ENCODE measurements at places on chromosomes 4 and X. TPM values are rescaled to one million over a fixed set of nuclear protein-coding genes. Genes with fewer than 3 reads are reported as not detected.

Gene CYBB
- 11.3 TPM for total RNA-seq

Gene MAGED4B
- total RNA-seq: 1.2 TPM

DNA sequence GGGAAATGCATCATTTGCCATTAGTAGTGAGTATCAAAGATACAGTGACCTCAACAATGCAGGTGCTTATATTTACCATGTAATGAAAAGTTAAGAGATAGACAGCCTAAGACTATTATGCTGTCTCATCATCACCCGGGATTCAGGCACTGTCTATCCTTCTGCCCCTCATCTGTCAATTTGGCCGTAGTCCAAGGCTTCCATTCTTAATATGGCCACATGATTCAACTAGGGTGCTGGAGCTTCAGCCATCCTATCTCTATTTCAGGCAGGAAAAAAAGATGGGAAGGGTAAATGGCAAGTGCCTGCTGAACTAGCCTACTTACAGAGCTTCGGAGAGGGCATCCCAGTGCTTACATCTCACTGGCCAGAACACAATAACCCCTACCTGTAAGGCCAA is 196.7 kb upstream of the LNX1 start:
- peaks cover 2% of the 10 kb centered on the region for H3K27me3 ChIP-seq
- H3K4me3 ChIP-seq: no peak overlapping the region
- H3K36me3 ChIP-seq: no peaks in the 10 kb centered on the region
- DNase-seq: no peak
- H3K4me1 ChIP-seq: no peaks in the 10 kb centered on the region

Gene CCNA2
- total RNA-seq: 0.39 TPM

DNA sequence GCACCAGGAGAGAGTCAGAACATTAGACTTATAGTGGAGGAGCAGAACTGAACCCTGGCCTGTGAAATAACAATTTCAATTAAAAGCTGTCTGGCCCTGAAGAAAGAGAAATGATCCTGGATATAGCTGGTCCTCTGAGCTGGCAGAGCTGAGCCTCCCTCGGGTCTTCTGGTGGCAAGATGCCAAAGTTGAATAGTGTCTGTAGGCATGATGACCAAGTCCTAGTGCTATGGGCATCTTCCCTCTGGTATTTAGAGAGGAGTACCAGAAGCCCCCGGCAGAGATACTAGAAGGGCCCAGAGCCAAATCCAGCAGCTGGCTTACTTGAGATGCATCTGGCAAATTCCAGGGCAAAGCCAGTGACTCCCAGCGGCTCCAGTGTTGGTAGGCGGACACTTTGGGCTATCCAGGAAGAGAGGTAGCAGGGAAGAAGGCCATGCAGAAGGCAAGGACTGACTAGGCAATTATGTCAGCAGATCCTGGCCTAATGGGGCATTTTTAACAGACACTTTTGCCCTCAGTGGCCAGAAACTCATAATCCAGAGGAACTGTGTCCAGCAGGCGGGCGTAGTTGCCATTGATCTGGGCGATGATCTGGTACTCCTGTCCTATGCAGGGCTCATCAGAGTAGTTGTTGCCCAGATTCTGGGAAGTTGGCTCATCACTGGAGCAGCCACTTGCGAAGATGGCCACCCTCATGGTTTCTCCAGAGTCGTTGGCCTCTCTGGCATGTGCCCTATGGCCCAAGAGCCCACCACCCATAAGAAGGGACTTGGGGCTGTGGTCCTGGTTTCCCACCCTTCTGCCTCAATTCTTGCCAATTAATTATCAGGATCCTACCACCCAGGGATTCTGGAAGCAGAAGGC is 17.9 kb downstream of the VSIG4 start:
- DNase-seq: no peak
- no peak overlapping the region for H3K4me3 ChIP-seq
- H3K27ac ChIP-seq: no peak overlapping the region
- H3K4me1 ChIP-seq: no peaks in the 10 kb centered on the region

- no peaks in the 10 kb centered on the region for H3K27me3 ChIP-seq
- H3K36me3 ChIP-seq: no peaks in the 10 kb centered on the region
- H3K4me1 ChIP-seq: peaks cover 4% of the 10 kb centered on the region
- no peak overlapping the region for H3K27ac ChIP-seq
These were observed 354.7 kb downstream of the ANK2 start for GRCh38 chr4:113404167-113404571.

Gene GLOD5
- total RNA-seq: not detected

DNA sequence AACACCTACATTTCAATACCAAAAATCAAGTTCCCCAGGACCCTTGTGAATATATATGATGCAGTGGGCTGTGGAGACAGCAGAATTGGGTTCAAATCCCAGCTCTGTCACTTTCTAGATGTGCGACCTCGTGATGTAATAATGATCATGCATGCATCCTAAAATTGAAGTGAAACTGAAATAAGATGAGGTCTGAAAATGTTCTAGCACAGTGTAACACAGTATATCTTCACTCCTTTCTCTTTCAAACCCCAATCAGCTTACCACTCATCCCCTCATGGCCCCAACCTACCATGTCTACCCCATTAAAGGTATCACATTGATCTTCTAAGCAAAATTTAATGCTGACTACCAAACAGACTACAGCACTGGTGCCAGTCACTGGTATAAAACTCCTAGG is 69.9 kb upstream of the BRS3 start:
- no peaks in the 10 kb centered on the region for H3K4me1 ChIP-seq
- no peak for DNase-seq
- H3K27ac ChIP-seq: no peak overlapping the region
- H3K27me3 ChIP-seq: no peaks in the 10 kb centered on the region
- no peaks in the 10 kb centered on the region for H3K36me3 ChIP-seq
- H3K4me3 ChIP-seq: no peak overlapping the region

DNA sequence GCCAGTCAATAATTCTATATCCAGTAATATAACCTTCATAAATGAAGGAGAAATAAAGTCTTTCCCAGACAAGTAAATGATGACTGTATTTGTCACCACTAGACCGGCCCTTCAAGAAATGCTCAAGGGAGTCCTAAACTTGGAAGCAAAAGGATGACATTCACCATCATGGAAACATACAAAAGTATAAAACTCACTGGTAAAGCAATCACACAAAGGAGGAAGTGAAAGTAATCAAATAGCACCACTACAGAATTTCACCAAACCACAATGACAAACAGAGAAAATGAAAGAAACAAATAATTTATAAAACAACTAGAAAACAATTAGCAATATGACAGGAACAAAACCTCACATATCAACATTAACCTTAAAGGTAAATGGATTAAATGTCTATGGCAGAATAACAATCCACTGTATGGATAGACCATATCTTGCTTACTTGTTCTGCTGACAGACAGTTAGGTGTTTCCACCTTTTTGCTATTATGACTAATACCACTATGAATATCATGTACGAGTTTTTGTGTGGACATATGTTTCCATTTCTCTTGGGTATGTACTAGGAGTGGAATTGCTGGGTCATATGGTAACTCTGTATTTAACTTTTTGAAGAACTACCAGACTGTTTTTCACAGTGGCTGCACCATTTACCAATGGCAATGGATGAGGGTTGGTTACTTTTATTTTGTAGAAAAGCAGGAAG is 44.9 kb downstream of the NAT8L start:
- no peaks in the 10 kb centered on the region for H3K36me3 ChIP-seq
- no peak for DNase-seq
- no peak overlapping the region for H3K4me3 ChIP-seq
- no peaks in the 10 kb centered on the region for H3K4me1 ChIP-seq

DNA sequence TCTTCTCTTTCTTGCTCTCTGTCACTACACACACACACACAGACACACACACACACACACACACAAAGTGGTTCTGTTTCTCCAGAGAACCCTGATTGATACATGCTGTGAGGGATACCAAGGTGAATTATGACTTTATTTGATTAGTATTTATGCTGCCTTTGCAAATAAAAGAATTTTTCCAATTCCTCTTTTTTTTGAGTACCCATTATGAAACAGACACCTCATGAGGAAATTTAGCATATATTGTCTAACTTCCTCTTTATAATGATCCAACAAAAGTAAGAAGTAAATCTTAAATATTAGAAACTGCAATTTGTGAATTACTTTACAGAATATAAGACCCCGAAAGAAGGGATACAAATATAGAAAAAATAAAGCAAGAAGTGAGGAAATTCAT is 14.3 kb upstream of the RAB28 start:
- no peaks in the 10 kb centered on the region for H3K27me3 ChIP-seq
- H3K4me3 ChIP-seq: no peak overlapping the region
- H3K27ac ChIP-seq: no peak overlapping the region
- no peak for DNase-seq
- no peaks in the 10 kb centered on the region for H3K4me1 ChIP-seq
- no peaks in the 10 kb centered on the region for H3K36me3 ChIP-seq

Gene PABPC4L
- total RNA-seq: 0.24 TPM

- peaks cover 1% of the 10 kb centered on the region for H3K27me3 ChIP-seq
- no peak for DNase-seq
- H3K36me3 ChIP-seq: no peaks in the 10 kb centered on the region
These were observed 110.3 kb upstream of the MAP3K15 start for GRCh38 chrX:19625612-19626011.
